NCI-H2081 treated with DMSO at 0.1 percent for 48 hours (cell line): ENCODE measurements at places on chromosomes 3 and 15.

GRCh38 chr3:67415511-67415910, 238.9 kb downstream of the SUCLG2 start:
- no peak for DNase-seq

DNA sequence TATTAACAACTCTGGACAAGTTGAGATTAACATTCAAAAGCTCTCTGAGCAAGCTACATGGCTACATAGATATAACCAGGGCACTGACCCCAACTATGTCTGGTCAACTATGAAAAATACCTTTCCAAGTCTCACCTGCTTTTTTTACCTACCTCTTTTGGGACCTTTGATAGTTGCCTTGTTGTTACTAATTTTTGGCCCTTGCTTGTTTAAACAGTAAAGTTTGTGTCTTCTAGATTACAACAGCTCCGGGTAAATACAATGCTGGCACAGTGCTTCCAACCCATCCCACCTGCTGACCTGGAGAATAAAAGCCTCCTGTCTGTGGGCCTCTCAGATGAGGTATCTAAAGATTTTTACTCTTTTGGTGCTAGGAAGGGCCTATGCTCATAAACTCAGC, 1036.6 kb downstream of the NAALADL2 start:
- DNase-seq = no peak

DNA sequence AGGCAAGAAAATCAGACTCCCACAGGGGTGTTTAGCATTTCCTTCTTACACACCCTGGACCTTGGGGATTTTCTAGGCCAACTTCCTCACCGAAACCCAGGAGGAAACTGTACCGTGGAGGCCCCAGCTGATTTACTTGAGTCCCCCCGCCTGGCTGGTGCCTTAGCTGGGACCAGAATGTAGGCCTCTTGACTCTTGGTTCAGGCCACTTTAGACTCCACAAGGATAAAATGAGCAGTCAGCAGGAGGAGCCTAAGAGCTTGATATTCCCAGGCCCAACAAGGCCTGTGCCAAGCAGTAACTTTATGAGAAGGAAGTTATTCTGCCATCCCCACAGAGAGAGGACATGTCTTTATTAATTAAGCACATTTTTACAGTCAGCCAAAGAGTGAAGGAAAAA, 4.6 kb upstream of the APBA2 start:
- DNase-seq = no peak

- no peak for DNase-seq
Measured at GRCh38 chr3:128500556-128500955, 7.6 kb upstream of the GATA2 start.

DNA sequence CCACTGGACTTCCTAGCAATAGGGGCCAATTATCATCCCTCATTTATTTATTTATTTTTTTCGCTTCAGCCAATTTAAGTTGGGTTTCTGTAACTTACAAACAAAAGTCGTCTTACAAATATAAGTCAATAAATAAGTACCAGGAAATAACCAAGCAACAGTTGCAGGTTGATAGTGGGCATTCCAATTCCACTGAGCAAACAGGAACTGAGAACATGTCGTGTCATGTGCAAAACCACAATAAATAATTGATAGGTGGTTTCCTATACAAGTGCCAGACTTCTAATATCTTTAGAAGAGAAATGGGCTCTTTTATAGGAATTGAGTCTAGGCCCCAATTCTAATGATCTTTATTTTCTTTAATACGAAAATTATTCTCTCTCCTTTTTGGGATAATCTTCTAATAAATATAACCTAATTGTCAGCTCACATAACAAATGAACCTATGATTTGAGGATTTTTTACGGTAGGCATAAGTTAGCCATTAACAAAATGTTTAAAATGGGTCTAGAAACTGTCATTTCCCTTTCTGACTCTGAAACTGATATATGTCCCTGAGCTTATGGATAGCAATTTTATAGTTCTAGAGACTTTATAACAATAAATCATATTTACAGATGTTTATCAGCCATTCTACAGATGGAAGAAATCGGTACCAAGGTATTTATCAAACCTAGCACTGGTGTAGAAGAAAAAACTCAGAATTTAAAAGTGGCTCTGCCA, 571.8 kb downstream of the FOXP1 start:
- DNase-seq = no peak

DNA sequence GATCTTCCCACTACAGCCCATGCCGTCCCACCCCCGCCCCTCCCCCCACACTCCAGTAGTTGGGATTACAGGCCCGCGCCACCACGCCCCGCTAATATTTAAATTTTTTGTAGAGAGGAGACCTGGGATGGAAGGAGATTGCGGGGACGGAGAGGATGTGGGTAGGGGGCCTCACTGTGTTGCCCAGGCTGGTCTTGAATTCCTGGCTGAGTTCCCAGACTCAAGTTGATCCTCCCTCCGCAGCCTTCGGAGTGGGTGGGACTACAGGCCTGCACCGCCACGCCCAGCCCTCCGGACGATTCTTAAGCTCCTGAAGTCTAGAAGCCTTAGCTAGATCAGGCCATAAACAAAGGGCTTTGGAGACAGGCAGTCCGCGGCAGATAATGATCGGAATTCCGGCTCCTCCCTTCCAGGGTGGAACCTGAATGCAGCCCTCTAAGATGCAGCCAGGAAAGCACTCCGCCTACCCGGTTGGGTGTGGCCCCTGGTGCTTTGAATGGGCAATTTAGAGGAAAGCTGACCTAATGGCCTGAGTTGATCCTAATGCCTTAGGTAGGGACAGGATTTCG, at the start of gene DPPA2:
Gene DPPA2, minus strand, starts transcription at position 356 of the 569 bp plus-strand sequence. CDS start 1,975 bp downstream, outside the sequence.
- DNase-seq = no peak

DNA sequence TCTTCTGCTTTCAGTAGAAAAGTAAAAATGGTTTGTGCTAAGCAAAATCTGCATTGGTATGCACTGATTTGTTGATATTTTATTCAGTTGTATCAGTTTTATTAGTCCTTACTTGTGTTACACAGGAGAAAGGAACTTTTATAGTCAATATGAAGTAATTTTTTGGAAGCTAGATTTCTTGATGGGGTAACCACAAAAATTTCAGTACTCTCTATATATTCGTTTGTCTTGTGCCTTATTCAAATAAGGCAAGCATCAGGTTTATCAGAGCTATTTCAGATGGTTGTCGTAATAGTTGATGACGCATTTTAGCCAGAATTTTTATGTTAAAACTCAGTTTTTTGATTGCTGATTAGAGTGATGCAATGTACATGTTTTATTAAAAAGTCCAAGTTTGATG, 50.7 kb upstream of the NIPA1 start:
- no peak for DNase-seq

DNA sequence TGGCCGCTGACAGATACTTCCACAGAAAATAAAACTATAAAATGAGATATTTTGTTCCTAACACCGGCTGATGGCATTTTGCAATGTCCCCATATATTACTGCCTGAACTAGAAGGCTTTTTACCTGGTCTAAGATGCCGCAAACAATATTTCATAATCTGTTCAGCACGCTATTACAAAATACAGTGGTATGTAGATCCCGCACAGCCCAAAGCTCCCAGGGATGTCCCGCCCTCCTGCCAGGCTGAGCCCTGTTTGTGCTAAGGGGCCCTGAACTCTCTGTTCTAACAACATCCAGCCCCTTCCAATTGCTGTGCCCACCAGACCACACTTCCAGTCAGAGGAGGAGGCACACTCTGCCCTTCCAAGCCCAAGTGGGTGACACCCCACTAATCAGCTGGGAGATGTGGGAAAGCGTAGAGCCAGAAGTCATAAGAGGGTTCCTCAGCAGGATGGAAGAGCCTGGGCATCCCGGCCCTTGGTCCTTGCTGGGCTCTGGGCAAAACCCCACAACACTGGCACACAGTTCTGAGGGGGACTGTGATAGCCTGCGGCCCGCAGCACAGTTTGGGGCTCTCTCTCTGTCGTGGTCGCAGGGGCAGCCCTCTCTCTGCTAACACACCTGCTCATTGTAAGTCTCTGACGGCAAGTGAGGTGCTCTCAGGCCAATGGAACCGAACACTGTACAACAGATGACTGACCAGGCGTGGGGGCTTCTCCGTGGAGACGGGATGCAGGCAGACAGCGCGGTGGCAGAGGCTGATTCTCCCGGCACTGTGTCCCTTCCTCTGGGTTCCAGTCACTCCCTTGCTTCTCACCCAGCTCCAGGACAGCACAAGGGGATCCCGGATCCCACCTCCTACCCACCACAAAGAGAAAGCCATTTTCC, 55.2 kb downstream of the PCSK6 start:
- DNase-seq = no peak

DNA sequence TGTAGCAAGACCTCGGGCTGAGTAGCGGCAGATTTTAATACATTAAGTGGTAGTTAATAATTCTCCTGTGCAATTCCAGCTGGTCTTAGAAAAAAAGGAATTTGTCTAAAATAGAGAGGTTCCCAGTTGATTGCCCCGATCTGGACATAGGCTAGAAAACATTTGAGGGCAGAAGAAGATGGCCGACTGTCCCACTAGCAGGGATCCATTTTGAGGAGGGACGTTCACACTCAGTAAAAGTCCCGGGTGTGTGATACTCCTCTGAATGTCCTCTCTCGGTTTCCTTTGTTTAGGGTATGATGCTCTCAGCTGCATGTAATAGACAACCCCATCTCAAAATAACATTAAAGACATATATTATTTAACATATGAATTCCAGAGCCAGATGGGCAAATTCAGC, 77.9 kb upstream of the OXTR start:
- no peak for DNase-seq

DNA sequence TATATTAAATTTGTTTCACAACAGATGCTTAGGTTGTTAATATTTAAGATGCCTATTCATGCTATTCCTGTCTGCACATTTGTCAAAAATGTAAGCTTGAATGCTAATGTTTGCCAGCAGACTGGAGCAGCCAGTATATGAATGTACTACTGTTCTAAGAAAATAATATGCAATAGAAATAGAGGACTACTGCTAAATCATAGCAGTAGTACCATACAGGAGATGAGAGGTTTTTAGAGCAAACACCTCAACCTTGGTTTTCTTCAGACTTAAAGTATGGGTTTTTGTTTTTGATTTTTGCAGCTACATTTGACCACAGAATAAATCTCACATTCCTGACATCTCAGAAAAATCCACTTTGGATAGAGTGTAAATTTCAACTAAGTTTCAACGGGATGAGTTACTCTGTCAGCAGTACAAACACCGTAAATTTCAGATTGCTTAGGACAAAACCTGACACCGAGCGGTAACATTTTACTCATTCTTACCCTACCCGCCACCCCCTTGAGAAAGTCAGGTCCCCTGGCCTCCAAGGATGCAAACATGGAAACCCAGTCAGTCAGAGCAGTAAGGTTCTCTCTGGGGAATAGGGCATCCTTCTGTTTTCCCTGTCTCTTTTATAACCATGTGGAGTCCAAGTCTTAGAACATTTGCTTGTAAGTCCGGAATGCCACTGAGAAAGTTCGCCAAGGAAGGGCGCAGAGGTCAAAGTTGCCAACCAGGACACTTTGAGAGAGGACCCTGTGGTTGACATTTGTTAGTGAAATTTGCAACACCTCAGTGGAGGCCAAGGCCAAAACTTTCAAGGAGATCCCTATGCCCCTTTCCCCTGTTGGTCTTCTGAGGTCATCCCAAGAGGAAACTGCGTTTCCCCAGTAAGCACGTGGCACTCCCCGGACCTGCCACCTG, 17.9 kb upstream of the SATB1 start:
- DNase-seq = no peak

DNA sequence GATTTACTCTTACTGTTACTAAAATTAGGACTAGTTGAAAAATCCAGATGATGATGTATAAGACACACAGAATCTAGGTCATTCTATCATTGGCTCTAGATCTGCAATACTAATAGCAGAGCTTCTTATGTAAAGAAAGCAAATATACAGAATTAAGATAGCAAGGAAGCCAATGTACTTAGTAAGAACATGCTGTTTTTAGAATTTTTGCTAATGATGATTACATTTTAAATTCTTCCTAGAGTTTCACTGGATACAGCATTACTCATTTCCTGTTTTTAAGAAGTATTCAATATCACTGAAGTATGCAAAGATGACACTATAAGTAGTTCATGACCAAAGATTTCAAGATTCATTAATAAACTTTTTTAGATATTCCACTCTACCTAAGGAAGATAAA, 60.7 kb downstream of the CFAP20DC start:
- no peak for DNase-seq

DNA sequence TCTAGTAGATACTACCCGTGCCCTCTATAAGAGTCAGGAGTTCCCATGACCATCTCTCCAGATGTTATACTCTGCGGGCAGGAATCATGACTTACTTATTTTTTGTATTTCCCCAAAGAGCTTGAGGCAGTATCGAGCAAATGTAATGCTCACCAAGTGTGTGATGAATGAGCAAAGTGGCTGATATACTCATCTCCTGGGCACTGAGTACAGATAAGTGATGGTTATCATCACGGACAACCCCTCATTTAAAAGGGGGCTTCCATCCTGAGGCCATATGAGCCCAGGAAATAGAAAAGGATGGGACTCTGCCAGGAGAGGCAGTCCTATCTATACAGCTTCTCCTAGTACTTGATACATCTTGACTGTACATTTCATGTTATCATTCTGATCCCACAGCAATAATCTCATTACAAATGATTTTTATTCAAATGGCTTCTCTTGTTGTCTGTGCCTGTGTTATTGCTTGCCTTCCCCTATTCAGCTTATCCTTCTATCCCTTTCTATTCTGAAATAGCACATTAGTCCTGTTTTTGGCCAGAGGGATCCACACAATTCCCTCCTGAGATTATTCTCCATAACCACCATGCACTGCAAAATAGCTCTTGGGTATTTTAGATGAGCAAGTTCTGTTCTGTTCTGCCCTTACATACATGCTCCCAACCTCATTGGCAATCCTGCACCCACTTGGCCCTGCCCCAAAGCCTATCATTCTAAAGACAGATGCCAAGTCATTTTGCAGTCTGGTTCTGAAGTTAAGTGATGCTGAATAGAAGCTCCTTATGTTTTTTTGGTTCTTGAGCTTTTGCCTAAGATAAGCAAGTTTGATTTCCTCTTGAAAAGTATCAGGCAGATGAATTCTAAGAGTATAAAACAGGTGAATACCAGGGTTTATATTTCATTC, 48.0 kb upstream of the MRPL3 start:
- DNase-seq = no peak

GRCh38 chr3:60456180-60456579, 795.1 kb downstream of the FHIT start:
- no peak for DNase-seq

GRCh38 chr3:43774799-43775198, 84.1 kb downstream of the ABHD5 start:
- no peak for DNase-seq

DNA sequence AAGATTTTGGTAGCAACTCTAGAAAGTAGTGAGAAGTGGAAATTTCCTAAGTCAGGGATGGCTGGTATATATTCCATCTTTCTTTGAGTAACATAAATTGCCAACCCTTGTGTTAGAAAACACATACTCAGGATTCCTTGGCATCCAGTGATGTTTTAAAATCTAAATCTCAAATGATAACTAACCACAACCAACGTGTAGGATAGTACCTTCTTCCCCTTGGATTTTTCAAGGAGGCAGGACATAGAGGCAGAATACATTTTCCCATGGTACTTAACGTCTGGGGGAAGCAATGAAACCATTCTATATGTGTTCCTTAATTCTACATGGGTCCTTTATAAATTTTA, 93.4 kb downstream of the WDR76 start:
- DNase-seq = no peak

- no peak for DNase-seq
Measured at GRCh38 chr3:117666325-117666724, 956.7 kb downstream of the TUSC7 start.

GRCh38 chr3:144590854-144591253, 619.2 kb downstream of the DIPK2A start:
- DNase-seq = no peak
